ENCODE measurements at places on chromosomes 7 and 10. TPM values are rescaled to one million over a fixed set of nuclear protein-coding genes. Genes with fewer than 3 reads are reported as not detected.
A peak's percentile ranks its signal among the peaks of the same experiment; 100 is the strongest.

DNA sequence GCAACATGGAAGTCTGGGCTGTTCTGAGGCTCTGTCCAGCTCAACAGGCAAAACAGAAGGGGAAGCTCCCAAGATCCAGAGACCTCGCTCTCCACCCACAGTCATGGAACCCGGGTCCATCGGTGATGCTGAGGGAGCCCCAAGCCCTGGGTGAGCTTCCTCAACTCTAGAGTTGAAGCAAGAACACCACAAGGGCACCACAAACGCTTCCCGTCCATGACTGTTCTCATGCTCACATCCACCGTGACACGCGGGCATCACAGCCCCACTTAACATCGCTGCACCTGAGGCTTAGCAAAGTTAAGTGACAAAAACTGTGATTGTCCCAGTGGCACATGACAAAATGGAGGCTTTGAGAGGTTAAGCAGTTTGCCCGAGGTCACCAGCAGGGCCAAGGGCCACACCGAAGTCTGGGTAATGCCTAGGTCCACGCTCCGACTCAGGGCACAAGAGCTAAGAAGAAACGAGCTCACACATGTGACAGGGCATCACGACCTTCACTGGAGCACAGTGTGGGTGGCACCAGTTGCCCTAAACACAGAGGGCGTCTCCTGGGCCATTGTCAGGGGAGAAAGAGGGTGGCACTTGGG lies 110.6 kb downstream of the OAT start:
- no peak for DNase-seq

DNA sequence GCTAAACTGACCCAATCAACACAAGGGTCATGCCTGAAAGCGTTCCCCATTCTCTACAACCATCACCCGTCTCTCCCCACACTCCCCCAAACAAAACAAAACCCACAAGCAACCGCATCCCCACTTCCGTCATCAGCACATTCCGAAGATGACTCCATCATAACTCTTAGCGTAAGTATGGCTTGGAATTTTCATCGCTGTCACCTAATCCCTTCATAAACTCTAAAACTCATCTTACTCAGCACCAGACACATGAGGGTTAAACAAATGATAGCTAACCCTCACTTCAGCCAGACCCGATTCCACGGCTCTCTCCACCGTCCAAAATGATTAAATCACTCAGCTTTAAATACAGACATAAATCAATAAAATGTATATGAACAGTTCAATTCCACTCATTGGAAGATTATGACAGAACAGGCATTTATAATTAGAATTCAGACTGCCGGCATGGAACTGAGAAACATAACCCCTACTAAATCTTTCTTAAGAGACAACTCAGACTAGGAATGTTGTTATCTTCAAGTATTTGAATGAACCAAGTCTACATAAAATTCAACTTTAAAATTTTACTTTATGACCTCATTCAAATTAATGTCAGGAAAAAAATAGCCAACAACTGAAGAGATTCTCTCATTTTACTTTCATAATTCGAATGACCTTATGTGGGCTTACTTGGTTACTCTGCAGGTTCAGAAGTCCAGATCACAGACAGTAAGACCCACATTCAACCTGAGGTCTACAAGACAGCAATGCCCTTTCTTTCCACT lies 215.9 kb downstream of the PARD3 start:
- DNase-seq = no peak

The TAC1 gene
- total RNA-seq = not detected

The ABCC2 gene
- total RNA-seq = 1.3 TPM

DNA sequence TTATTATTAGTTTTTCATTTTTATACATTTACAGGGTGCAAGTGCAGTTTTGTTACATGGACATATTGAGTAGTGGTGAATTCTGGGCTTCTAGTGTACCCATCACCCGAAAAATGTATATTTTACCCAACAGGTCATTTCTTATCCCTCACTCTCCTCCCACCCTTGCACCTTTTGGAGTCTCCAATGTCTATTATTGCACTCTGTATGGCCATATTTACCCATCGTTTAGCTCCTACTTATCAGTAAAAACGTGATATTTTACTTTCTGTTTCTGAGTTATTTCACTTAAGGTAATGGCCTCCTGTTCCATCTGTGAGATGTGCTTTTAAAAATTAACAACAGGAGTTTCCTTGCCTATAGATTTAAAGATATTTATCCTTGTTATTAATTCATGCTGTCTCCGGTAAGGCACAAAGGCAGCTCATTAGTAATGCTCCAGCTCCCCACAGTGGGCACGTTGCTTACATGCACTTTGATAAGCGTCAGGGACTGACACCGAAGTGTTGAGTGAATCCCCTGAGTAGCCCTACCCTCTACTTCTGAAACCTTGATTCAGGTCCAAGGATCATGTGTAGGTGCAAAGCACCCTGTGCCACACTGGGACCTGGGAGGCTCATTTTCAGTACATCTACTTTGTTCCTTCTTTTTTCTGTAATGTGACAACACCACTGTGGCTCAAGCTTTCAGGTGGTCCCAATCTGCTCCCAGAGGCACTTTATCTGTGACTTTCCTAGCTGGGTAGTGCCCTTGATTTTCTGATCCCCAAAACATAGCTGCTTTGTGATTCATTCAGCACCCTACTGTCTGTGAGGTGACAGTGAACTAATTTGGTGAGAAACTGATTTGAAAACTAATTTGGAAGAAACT lies 27.3 kb downstream of the HYAL4 start:
- DNase-seq = peak; percentile 60

GRCh38 chr10:28853195-28853594 lies 175.9 kb downstream of the BAMBI start:
- peak; percentile 73 for DNase-seq

DNA sequence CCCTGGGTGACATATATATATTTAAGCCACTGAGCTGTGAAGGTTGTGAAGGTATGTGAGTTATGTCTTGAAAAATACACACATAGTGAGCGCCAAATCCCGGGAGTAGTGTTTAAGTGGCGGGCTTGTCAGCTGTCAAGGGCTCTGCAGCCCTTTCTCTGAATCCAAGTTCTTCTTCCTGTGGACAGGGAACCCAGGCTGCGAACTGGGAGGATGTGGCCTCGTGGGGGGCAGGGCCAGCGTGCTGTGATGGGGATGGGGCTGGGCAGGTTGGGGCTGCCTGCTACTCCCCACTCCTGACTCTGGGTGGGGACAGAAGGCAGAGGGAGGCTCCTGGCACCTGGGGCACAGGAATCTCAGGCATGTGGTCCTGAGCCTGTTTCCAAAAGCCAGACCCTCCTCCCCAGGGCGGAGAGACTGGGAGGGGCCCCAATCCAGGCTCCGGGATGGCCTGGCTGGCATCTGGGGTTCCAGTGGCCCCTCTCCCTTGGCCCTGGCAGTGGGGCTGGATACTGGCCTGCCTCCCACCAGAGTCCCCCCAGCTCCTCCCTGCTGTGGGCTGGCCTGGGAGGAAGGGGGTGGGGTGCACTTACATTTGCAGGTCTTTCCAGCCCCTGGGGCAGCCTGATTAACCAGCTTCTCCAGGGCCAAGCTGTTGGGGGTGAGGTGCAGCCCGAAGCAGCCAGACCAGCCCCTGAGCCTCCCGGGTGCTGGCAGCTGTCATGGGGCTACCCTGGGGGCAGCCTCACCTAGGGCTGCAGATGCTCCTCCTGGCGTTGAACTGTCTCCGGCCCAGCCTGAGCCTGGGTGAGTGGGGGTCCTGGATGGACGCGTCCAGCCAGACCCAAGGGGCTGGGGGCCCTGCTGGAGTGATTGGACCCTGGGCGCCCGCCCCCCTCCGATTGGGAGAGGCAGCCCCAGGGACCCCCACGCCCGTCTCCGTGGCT lies at the start of gene UPK3B:
TSS of gene UPK3B (plus strand) at position 622 of the 947 bp plus-strand sequence. CDS start at position 723, 101 bp downstream.
- peak; percentile 67 for DNase-seq

DNA sequence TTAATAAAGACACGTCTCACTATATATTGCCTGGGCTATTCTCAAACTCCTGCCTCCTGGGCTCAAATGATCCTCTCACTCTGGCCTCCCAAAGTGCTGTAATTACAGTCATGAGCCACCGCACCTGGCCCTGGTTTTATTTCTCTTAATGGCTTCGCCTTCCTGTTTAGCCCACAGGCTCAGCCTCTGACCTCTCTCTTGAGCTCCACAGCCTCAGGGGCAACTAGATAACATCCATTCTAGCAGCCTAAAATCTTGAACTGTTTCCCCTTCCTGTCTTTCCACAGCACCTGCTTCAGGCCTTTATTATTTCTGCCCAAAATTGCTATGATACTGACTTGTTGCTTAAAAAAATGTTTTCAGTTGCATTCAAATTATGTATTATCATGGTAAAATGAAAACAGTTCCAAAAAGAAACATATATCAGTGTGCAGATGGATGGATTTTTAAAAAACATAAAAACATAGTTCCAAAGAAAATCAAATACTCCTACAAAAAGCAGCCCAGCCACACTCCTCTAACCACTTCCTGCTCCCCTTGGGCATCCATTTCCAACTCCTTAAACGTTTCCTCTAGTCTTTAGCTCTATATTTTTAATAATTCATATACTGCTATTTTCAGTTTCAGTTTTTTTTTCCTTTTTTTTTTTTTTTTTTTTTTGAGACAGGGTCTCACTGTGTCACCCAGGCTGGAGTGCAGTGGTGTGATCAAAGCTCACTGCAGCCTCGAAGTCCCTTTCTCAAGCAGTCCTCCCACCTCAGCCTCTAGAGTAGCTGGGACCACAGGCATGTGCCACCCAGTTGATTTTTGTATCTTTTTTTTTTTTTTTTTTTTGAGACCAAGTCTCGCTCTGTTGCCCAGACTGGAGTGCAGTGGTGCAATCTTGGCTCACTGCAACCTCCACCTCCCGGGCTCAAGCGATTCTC lies 5.1 kb upstream of the BAZ1B start:
- DNase-seq = no peak

- peak; percentile 56 for DNase-seq
These were observed 48.3 kb upstream of the FAM171A1 start for GRCh38 chr10:15419279-15419874.

- DNase-seq = no peak
These were observed 147.5 kb upstream of the CHST15 start for GRCh38 chr10:124240839-124241291.

The TMEM243 gene
- total RNA-seq = 90.5 TPM

The CLDN4 gene
- 150 TPM for total RNA-seq

DNA sequence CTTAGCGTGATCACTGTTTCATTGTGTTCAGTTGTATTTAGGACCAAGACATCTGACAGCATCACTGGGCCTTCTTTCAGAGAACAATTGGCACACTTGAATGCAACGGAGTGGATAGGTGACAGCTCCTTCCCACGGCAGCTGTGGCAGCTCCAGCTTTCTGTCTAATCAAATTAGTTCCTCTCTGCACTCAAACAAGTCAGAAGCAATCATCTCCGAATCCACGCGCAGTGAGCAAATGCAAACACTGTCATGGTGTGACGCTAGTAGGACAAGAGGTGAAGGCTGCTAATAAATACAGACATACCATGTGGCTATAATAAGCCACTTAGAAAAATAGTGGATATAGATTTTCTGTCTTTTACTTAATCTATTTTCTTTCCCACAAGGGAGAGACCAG lies 542.4 kb downstream of the ACTR3B start:
- no peak for DNase-seq

GRCh38 chr7:149690688-149691446 lies 82.5 kb downstream of the ZNF467 start:
- peak; percentile 67 for DNase-seq

The FRMPD2 gene
- total RNA-seq = 26.7 TPM

DNA sequence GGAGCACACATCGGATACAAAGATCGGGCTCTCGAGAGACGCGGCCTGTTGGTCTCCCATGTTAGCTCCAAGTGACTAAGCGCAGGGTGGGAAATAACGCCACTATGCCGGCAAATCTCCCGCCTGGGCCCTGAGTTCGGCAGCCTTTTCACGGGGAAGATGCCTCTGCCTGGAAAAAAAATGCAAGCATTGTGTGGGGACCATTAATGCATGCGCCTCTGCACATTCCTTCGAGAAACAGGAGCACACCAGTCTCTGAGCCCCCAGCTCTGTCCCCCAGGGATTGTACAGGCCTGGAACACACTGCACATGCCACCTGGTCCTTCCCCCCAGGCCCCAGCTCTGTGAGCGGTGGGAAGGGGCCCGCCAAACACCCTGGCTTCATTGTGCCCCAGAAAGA lies 44.1 kb downstream of the FBXW4 start:
- DNase-seq = no peak

The RSBN1L gene
- 53.2 TPM for total RNA-seq

DNA sequence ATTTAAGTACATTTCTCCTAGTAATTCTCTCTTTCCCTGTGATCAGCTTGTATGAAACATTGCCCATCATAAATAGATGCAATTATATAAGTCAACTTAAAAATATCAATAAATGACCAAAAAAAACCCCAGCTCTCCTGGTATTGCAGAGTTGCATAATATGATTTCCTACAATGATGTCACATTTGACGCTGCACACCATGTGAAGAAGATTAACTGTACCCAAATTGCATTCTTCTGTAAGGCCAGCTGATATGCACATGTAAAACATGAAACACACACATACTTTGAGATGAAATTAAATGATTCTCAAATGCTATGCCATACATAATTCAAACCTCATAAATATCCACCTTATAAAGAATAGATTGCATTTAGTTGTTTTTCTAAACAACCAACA lies 115.5 kb downstream of the AGMO start:
- no peak for DNase-seq

The UCN3 gene
- 0.77 TPM for total RNA-seq

The KCNH2 gene
- total RNA-seq = 1.7 TPM

Data from lung (tissue), 17 donors.